ENCODE measurements at places on chromosomes 16 and 17. TPM values are rescaled to one million over a fixed set of nuclear protein-coding genes. Genes with fewer than 3 reads are reported as not detected.

PRSS53 gene
- 2.0 TPM for total RNA-seq

HSF4 gene
- total RNA-seq, result 2.0 TPM

EVPLL gene
- not detected for total RNA-seq

MSLN gene
- total RNA-seq, result not detected

LPCAT2 gene
- total RNA-seq, result 23.9 TPM

ZSCAN10 gene
- not detected for total RNA-seq

C16orf74 gene
- total RNA-seq, result 12.4 TPM

KRT20 gene
- total RNA-seq, result not detected

CD68 gene
- 0.17 TPM for total RNA-seq

VTN gene
- 0.14 TPM for total RNA-seq

CORO1A gene
- 4.7 TPM for total RNA-seq

KRT16 gene
- 0.28 TPM for total RNA-seq

RAB11FIP4 gene
- 0.05 TPM for total RNA-seq

SHPK gene
- total RNA-seq, result 21.8 TPM

KRT33B gene
- not detected for total RNA-seq

KRT25 gene
- total RNA-seq, result not detected

MT4 gene
- total RNA-seq, result not detected

ITGAL gene
- not detected for total RNA-seq

DLX3 gene
- not detected for total RNA-seq

UTP4 gene
- 14.1 TPM for total RNA-seq

CARHSP1 gene
- total RNA-seq, result 172 TPM

PLXDC1 gene
- not detected for total RNA-seq

TBC1D26 gene
- not detected for total RNA-seq

CCDC154 gene
- total RNA-seq, result 0.09 TPM

ATP1B2 gene
- not detected for total RNA-seq

CA5A gene
- not detected for total RNA-seq

HP gene
- total RNA-seq, result not detected

P2RX1 gene
- not detected for total RNA-seq

TLCD2 gene
- total RNA-seq, result 1.8 TPM

CSH1 gene
- total RNA-seq, result not detected

TMC6 gene
- total RNA-seq, result 70.2 TPM

DPEP3 gene
- not detected for total RNA-seq

KCNG4 gene
- not detected for total RNA-seq

PHOSPHO1 gene
- total RNA-seq, result not detected

NPIPB8 gene
- total RNA-seq, result not detected

FOXO3B gene
- total RNA-seq, result 3.0 TPM

LHX1 gene
- not detected for total RNA-seq

FKBP10 gene
- 244 TPM for total RNA-seq

EPN3 gene
- under 0.01 TPM for total RNA-seq

CFAP52 gene
- not detected for total RNA-seq

CYGB gene
- 1.6 TPM for total RNA-seq

MYOCD gene
- total RNA-seq, result under 0.01 TPM

CMTM4 gene
- 8.8 TPM for total RNA-seq

Data from dermis blood vessel endothelial cell (primary cell).